Mucosa of gallbladder (tissue), 1 donor: ENCODE measurements at places on chromosomes 7 and 10. TPM values are rescaled to one million over a fixed set of nuclear protein-coding genes. Genes with fewer than 3 reads are reported as not detected.

- DNase-seq: no peak
Observed at GRCh38 chr7:128915271-128915819, 4.8 kb upstream of the KCP start.

DNA sequence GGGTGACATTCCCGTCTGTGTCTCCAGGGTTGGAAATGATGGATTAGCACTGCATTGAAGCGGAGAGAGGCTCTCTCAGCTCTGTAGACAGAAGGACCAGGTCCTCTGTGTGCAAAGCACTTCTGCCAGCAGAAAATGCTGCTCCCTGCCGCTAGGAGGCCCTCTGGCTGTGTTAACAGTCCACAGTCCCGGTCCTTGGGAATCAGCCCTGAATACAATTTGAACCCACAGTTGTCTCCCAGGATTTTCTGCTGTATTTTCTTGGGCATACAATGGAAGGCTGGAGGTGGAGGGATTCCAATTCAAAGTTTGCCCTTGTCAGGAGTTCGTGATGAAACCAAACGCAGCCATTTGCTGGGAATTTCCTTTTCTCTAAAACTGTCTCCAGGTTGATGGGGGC, 205.2 kb downstream of the GLRX3 start:
- no peak for DNase-seq

EFCAB10 gene
- total RNA-seq: not detected

DNA sequence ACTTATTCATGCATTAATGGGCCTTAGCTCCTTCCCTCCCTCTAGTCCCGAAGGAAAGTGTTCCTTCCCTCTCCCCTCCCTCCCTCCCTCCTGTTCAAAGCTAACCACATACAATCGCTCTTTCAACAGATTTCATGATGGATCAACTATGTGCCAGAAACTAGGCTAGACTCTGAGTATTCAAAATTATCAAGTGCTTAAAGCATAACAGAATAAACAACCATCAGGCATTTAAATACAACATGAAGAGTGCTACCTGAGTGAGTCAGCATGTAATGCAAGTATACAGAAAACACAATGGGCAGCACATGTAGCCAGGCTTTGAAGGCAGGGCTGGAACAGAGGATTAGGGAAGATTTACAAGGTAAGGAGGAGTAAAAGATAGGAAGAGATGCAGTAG, 11.3 kb downstream of the CHCHD3 start:
- no peak for DNase-seq

- DNase-seq: no peak
Observed at GRCh38 chr10:89975071-89975470, 273.7 kb downstream of the KIF20B start.

GRCh38 chr7:4169455-4169854, 512.6 kb upstream of the FOXK1 start:
- no peak for DNase-seq

HOXA3 gene
- total RNA-seq: 1.8 TPM

GRCh38 chr10:101938305-101939007, 94.9 kb upstream of the KCNIP2 start:
- DNase-seq: no peak

- DNase-seq: no peak
Observed at GRCh38 chr7:35729061-35729783, 34.3 kb upstream of the HERPUD2 start.

DNA sequence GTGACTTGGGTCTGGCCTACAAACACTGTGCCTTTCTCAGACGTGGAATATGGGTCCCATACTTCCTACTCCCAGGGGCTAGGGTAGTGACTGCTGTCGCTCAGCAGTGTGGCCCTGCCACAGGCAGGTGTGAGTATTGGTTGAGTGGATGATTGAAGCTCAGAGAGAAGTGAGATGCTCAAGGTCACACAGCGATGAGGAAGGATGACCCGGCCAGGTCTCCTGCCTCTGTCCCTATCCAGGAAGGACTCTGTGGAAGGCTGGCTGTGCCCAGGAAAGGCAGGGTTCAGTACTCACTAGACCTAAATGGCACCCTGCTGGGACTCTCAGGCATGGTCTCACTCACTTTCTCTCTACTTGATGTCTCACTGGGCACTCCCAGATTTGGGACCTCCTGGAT, 2.8 kb downstream of the PRF1 start:
- DNase-seq: no peak

FRMD4A gene
- total RNA-seq: 55.4 TPM

ANXA8 gene
- 0.52 TPM for total RNA-seq

GPR26 gene
- total RNA-seq: not detected

CLRN3 gene
- total RNA-seq: 40.8 TPM

AKR1C4 gene
- 9.1 TPM for total RNA-seq

GPR158 gene
- 0.09 TPM for total RNA-seq

DNA sequence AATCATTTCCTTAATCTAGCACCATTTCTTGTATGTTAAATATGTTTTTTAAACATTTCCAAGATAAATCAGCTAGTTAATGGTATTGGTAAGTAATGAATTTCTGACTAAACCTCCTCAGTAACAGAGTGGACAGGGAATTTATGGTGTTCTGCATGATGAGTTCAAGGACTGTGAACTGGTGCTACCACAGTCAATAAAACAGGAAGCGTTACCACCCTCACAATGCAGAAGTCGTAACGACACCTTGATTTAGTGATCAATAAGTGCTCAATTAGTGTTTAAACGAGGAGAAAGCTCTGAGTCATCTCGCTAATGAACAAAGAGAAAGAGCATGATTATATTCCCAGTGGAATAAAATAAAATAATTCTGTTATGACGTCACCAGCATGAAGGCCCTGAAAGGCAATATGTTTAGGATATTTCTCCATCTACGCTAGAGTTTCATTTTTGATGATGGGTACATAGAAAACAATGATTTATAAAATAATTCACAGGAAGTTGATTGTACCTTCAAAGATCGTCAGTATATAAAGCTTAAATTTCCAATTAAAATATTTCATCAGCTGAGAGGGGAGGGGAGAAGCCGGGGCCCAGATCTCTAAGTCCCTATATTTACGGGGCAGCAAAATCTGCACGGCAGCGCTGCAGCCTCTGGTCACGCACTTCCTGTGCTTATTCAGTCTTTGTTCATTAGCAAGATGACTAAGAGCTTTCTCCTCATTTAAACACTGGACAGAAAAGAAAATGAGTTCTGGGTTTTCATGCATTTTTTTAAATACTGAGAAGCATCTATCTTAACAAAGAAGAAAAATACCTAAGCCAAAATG, 400.5 kb downstream of the PTPRN2 start:
- no peak for DNase-seq

GRCh38 chr7:151366880-151367222, 25.2 kb downstream of the NUB1 start:
- DNase-seq: no peak
